ENCODE measurements at places on chromosomes 11 and 22. TPM values are rescaled to one million over a fixed set of nuclear protein-coding genes. Genes with fewer than 3 reads are reported as not detected.

BTBD18 gene
- total RNA-seq, result not detected

SPA17 gene
- total RNA-seq, result 4.8 TPM

PATE2 gene
- not detected for total RNA-seq

C11orf87 gene
- 0.35 TPM for total RNA-seq

TMEM132A gene
- 18.4 TPM for total RNA-seq

LRRC10B gene
- 0.29 TPM for total RNA-seq

OR2AG2 gene
- total RNA-seq, result 0.14 TPM

SHISAL1 gene
- total RNA-seq, result 1.0 TPM

SCO2 gene
- 3.1 TPM for total RNA-seq

MUC6 gene
- not detected for total RNA-seq

GGTLC3 gene
- total RNA-seq, result 13.1 TPM

XKR3 gene
- total RNA-seq, result not detected

RBMXL2 gene
- total RNA-seq, result not detected

MN1 gene
- 4.0 TPM for total RNA-seq

KCNJ4 gene
- not detected for total RNA-seq

KRTAP5-11 gene
- total RNA-seq, result not detected

UCP3 gene
- 2.6 TPM for total RNA-seq

TMEM191B gene
- total RNA-seq, result 2.1 TPM

CASP5 gene
- 1.9 TPM for total RNA-seq

DEUP1 gene
- total RNA-seq, result not detected

CXCR5 gene
- not detected for total RNA-seq

ACR gene
- 4.5 TPM for total RNA-seq

OR52I1 gene
- total RNA-seq, result not detected

CEP57 gene
- 33.8 TPM for total RNA-seq

All from upper lobe of right lung (tissue), 1 donor.